ENCODE measurements at places on chromosomes 16 and 17. TPM values are rescaled to one million over a fixed set of nuclear protein-coding genes. Genes with fewer than 3 reads are reported as not detected.

- DNase-seq: no peak
Measured at GRCh38 chr17:41683441-41684007, 5.2 kb upstream of the EIF1 start.

GRCh38 chr16:57825298-57826044 is 23.2 kb upstream of the KIFC3 start:
- DNase-seq: no peak

DNA sequence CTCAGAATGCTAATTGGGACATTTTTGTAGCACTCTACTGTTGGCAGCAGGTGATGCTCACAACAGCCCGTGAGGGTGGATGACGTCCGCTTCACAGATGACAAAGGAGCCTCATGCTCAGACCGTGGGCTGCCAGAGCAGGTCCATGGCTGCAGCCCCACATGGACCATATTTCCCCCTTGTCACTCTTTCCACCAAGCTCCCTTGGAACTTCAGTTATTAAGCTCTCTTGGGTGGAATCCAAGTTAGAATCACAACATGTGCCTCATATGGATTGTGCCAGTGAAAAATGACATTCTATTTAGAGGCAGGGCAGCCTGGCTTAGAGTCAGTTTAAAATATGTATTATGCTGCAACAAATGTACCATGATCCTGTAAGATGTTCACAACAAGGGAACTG is 33.2 kb upstream of the STH start:
- DNase-seq: no peak

- no peak for DNase-seq
Measured at GRCh38 chr16:88686062-88686438, 257 bp downstream of the SNAI3 start.

- DNase-seq: no peak
Measured at GRCh38 chr17:81019563-81020442, 15.1 kb upstream of the BAIAP2 start.

The MPV17L gene
- not detected for total RNA-seq

DNA sequence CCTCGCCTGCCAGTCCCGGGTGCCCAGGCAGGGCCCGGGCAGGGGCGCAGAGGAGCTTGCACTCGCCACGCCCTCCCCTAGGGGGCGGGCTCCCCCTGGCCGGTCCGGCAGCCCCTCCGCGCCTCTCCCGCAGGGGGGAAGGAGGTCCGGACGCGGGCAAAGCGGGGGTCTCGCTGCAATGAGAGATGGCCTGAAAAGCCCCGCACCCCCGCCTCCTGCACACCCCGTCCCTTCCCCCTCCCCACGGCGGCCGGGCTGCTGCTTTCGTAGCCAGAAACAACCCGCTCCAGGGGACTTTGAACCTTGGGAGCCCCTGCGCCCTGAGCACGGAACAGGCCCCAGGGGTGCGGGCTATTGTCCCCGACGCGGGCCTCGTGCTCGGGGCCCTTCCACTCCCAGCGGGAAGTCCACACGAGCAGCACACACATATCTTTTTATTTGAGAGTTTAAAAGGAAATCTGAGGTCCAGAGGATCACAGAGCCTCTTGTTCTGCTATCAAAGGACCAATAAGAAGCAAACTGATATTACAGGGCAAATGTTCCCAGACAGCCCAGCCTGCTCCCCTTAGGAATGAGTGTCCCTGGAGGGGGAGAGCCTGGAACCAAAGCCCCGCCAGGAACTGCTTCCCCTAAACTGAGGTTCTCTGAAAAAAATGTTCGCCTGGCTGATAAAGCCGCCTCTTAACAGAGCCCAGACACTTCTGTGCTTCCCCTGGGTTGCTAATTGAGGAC is 5.8 kb upstream of the CBX4 start:
- no peak for DNase-seq

The CFAP97D1 gene
- not detected for total RNA-seq

The CACNG5 gene
- total RNA-seq: not detected

DNA sequence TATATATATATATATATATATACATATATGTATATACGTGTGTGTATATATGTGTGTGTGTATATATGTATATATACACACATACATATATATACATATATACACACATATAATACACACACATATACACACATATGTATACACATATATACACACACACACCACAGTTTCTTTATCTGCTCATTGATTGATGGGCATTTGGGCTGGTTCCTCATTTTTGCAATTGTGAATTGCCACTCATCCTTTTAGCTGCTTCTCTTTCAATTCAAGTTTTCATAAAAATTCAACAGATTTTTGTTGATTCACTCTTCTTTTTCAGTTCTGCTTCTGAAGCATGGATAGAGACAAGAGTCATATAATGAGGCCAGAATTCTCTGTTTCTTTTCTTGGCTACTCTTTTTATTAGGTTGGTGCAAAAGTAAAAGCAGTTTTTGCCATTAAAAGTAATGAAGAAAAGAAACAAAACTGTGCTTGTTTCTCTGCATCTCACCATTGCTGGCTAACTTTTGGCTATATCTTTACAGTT is 44.5 kb downstream of the SLFN5 start:
- DNase-seq: no peak

The GRB7 gene
- total RNA-seq: 28.3 TPM

- no peak for DNase-seq
Measured at GRCh38 chr17:17146786-17147406, 59.2 kb downstream of the PLD6 start.

GRCh38 chr17:42754782-42755181 is 6.2 kb upstream of the RAMP2 start:
- DNase-seq: peak; percentile 90

The BAIAP3 gene
- 4.5 TPM for total RNA-seq

GRCh38 chr17:75854101-75854748 is 910 bp downstream of the WBP2 start:
- DNase-seq: peak; percentile 63

The CLDN7 gene
- total RNA-seq: not detected

DNA sequence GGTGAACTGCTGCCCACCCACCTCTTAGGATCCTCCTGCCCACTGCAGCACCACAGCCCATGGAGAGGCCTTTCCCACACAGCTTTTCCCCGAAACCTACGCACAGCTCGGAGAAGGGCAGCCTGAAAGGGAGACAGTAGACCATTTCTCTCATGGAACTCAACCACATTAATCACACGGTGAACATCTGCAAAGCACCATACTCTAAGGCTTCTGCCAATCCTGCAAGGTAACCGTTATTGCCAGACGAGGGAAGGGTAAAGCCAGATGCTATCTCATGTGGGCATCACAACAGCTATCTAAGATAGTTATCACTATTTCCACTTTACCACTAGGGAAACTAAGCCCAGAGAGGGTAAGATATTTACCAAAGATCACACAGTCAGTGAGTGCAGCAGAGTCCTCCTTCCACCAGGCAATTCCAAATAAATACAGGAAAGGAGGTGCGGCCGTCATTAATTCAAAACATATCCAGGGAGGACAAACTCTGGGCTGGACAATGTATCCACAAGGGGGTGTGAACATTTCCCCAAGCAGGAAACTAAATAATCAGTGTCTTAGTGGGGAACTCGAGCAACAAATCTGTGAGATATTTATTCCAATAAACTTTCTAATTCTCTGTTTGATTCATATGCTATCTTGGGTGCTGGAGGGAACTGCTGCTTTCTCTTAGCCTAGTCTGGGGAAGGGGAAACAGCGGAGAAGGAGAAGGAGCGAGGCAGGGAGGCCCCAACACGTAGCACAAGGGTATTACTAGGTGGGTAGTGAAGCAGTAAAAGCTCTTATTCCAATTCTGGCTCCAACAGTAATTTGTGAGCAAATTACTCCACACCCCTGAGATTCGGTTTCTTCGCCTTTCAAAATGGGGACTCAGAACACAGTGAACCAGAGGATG is 723 bp downstream of the TMEM186 start:
- no peak for DNase-seq

- DNase-seq: peak; percentile 82
Measured at GRCh38 chr17:43171586-43172487, 823 bp downstream of the NBR1 start.

The LAT gene
- 48.8 TPM for total RNA-seq

GRCh38 chr17:29610395-29610794 is 12.3 kb downstream of the CORO6 start:
- no peak for DNase-seq

GRCh38 chr17:6831661-6832263 is at the start of gene TEKT1:
TSS of gene TEKT1 (minus strand) at chr17:6831729. CDS start at chr17:6830376, 1,353 bp downstream.
- DNase-seq: no peak

GRCh38 chr16:57325458-57325857 is 33.1 kb upstream of the CCL22 start:
- DNase-seq: no peak

The P2RX1 gene
- not detected for total RNA-seq

The AGRP gene
- not detected for total RNA-seq

DNA sequence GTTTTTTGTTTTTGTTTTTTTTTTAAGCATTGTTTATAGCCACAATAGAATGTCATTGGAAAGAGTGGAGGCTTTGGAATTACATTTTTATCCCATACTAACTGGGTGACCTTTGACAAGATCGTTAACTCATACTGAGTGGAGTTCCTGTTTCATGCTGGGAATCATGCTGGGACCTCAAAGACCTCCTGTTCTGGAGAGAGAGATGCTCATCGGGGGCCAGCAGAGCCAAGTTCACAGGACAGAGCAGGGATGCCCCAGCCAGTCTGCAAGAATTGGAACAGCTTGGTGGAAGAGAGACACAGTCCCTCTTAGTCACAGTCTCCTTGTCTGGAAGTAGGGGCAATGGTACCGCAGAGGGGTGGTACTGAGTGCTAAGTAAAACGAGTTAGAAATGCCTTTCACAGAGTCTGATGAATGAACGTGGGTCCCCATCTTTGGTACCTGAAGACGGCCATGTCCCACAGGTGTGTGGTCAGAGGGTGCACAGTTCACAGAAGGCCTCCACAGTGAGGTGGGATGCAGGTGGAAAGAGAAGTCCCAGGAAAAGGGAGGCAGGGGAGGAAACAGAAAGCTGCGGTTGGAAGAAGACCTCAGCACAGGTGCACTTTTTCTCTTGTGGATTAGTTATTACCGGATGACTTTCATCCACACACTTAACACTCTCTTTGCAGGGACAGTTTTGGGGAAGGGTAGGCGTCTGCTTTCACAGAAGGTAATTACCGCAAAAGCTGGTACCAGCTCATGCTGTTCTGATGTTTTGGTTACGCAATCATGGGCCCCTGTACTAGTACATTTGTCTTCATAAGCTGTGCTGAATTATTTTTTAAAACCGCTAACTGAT is 147.8 kb downstream of the PRKCA start:
- DNase-seq: no peak

GRCh38 chr16:64361753-64362152 is 760.1 kb downstream of the CDH11 start:
- no peak for DNase-seq

GRCh38 chr16:50428116-50428515 is 59.3 kb upstream of the BRD7 start:
- no peak for DNase-seq

The GPR142 gene
- total RNA-seq: not detected

GRCh38 chr16:88876942-88877526 is 10.6 kb upstream of the PABPN1L start:
- DNase-seq: no peak

GRCh38 chr16:89602273-89602951 is 11.0 kb upstream of the DPEP1 start:
- DNase-seq: peak; percentile 96

The KRTAP9-7 gene
- not detected for total RNA-seq
